ENCODE measurements at places on chromosomes 3 and 15.

DNA sequence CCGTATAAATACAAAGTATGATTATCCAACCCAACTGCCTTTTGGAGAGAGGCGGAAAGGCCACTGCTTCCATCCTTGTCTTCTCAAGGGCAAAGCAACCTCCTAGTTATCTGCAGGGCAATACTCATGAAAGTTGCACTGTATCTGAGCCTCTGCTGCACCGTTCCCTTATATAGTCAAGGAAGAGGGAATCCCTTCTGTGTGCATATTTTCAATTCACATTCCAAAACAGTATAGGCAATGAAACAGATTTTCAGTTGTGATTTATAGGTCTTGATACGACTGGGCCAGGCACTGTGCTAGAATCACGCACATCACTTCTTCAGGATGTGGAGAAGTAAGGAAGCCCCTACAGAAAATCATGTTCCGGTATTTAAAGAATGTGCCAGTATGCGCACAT is 455.7 kb downstream of the FOXP1 start:
- no peak for DNase-seq

GRCh38 chr3:170270282-170270881 is 48.2 kb downstream of the PRKCI start:
- DNase-seq, result no peak

DNA sequence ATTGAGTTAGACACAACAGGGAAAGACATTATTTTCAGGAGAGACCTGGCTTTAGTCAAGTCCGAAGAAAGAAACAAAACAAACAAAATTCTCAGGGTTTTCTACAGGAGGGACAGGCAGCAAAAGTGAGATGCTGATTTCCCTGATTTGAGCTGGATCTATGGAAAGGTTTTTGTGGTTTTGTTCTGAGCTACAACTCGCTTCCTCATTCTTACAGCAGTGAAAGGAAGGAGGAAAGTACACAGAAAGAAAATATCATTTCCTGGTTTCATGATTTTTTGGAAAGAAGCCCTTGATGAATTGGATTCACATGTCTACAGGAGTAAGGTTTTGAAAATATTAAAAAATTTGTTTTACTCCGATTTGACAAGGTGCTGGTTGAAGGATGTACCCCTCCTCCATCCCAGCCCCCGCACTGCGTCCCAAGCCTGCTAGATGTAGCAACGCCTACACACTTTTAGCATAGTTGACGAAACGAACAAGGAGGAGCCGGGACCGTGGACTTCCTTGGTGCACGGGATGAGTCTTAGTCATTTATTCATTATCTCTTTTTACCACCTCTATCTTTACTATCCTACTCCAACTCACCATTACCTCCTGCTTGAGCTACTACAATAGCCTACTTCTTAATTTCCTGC is 10.8 kb downstream of the PRICKLE2 start:
- no peak for DNase-seq

GRCh38 chr3:112350018-112350810 is 17.3 kb downstream of the CD200 start:
- no peak for DNase-seq

GRCh38 chr3:146342989-146343388 is 92.1 kb upstream of the PLSCR4 start:
- DNase-seq, result no peak

GRCh38 chr3:173268781-173269180 is 127.7 kb upstream of the SPATA16 start:
- no peak for DNase-seq

DNA sequence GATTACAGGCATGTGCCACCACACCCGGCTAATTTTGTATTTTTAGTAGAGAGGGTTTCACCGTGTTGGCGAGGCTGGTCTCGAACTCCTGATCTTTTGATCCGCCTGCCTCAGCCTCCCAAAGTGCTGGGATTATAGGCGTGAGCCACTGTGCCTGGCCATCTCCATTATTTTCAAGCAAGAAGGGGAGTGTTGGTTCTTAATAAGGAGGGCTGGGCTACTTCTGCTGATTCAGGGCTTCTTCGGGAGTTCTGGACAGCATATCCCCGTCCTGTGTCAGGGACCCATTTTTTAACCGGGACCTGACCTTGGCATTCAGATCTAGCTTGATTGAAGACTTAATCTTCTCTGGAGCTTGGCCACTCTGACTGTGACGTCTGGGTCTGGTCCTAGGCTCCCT is 74.1 kb upstream of the SYN2 start:
- DNase-seq, result no peak

DNA sequence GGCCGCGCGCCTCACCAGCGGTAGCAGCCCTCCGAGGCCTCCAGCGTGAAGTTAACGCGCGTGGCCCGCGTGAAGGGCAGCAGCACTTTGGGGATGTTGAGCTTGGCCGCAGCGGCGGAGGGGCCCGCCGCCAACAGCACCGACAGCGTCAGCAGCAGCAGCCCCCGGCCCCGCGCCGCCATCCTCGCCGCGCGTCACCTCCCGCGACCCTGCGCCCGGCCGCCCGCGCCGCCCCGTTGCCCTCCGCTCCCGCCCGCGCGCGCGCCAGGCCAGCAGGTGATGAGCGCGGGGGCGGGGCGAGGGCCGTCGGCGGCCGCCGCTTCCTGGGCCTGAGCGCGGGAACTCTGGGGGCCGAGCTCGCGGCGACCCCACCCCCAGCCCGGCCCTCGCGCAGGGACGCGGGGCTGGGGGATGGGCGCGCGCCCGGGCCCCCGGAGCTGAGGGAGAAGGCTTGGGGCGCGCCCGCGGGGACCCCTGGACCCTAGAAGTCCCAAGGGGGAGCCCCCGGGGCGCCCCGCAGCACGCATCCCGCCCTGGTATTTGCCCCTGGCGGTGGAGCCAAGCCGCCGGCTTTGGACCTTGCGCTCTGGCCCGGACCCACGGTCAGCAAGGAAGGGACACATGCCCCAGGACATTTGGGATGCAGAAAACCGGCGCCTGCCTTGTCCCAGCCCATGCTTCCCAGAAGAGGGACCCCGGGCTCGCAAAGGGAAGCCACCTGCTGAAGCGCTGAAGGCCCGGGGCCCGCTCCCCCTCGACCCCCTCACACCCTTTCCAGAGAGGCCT is at the start of gene NUP210:
Gene NUP210, minus strand, starts transcription at position 278 of the 786 bp plus-strand sequence. Its CDS starts 96 bp downstream, at position 182.
- peak; percentile 91 for DNase-seq

Data from D341Med (cell line).